SK-MEL-5 (cell line): ENCODE measurements at places on chromosomes 16 and 17. TPM values are rescaled to one million over a fixed set of nuclear protein-coding genes. Genes with fewer than 3 reads are reported as not detected.

Gene FADS6
- total RNA-seq = not detected in 2 replicates

Gene SLC5A11
- total RNA-seq = 0.05 TPM in 1 of 2 replicates, not detected in the other

Gene NSMCE1
- total RNA-seq = 65.8 and 77.3 TPM in 2 replicates

DNA sequence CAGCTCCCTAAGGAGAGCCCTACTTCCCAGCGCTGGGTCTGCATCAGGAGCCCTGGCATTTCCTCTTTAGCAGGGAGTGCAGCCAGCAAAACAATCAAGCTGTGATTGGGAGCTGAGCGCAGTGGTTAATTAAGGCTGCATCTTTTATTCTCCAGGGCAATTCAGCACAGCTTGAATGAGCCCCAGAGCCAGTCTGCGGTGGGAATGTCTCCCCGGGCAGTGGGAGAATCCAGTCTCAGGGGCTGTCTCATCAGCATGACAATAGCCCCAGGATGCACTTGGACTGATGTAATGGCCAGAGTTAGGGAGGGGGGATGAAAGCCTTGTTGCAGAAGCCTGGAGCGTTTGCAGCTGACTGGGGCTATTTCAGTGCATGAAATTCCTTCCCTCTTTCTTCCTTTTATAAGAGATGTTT lies 292.6 kb upstream of the SOX9 start:
- DNase-seq = peak; percentile 40

DNA sequence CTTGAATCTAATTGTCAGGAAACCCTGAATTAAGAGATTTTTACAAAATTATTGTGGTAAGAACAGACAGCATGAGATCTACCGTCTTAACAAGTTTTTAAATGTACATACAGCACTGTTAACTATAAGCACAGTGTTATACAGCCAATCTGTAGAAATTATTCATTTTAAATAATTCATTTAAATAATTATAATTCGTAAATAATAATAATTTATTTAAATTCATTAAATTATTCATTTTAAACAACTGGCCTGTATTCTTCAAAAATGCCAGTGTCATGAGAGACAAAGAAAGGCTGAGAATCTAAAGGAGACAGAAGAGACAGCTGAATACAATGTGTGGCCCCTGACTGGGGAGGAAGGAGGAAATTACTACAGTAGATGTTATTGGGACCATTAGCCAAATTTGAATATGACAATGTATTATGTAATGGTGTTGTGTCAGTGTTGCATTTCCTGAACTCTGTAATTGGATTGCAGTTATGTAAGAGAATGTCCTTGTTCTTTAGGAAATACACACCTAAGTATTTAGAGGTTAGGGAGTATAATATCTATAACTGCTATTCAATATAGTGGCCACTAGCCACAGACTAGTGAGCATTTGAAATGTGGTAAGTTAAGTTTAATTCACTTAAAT lies 2.3 kb downstream of the RSAD1 start:
- DNase-seq = no peak

DNA sequence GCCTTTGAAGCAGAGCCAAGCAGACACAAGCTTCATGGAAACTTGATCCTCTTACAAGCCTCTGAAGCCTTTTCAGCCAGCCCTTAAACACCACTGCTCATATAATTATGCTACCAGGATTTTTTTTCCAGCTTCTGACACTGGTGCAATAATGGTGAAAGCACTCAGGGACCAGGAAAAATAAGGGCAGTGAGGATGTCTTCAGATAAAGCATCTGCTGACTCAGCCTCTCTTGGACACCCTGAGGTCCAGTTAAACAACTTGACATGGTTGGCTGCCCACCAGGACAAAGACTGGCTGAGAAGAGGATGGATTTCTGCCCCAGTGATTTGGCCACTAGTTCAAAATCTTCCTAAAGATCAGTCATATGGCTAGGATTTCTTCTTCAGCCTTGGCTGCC lies 124.2 kb upstream of the N4BP1 start:
- DNase-seq = no peak

DNA sequence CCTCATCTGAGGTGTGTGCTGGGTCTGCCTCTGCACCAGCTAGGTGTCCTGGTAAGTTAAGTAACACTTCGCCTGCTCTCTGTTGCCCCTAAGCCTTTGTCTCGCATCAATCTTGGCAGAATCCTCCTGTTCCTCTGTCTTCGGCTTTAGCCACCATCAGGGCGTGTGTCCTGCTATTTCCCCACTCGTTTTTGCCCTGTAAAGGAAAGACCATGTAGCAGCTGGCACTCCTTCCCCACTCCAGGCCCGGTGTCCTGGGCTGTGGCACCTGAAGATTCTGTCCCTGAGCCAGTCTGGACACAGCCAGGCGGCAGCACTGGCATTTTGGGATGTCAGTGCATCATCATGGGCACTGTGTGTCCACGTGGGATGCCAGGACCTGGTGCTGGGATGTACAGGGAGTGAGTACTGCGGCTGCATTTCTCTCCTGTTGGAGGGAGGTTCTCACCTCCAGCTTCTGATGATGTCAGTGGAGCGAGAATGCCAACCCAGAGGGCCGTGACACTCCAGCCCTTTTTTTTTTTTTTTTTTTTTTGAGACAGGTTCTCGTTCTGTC lies 26.2 kb upstream of the FOXK2 start:
- DNase-seq = no peak

DNA sequence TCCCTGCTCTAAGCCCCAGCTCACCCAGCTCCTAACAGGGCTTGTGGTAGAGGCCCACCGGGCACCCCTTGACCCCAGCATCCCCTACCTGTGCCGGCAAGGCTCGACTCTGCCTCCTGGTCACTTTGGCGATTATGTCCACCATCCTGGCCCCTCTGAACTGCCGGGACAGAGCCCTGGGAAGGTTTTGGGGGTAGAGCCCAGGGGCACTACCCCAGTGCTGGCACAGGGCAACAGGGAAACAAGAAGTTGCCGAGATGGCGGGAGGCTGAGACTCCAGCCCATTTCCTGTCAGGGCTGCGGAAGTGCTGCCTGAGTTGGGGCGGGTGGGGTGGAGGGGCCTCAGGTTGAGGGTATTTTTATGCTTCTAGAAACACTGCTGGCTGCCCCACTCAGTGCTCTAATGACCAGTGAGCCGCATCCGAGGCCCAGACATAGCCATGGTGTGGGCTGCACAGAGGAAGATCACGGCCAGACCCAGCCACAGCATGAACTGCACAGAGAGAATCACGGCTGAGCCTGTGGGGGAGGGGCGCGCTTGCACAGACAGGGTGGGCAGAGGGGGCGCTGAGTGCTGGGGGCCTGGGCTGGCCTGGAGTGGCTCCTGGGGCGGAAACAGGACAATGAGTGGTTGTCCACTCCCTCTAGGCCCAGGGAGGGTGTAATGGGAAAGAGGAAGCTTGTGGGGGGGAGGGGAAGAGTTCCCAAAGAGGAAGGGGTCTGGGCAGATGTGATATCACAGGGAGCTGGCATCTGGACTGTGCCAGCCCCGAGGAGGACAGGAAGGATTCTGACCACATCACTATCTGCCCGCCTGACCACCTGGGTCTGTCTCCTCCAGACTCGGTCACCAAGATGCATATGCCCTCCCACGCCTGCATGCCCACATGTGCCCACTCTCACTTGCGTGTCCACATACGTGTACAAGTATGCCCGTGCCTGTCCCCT lies 22.3 kb downstream of the ARHGAP27 start:
- no peak for DNase-seq

GRCh38 chr17:55301521-55302406 lies 37.0 kb downstream of the HLF start:
- DNase-seq = no peak
